ENCODE measurements at places on chromosomes 7 and 10.

GRCh38 chr10:36003688-36004087 lies 361.6 kb upstream of the FZD8 start:
- no peak for DNase-seq

DNA sequence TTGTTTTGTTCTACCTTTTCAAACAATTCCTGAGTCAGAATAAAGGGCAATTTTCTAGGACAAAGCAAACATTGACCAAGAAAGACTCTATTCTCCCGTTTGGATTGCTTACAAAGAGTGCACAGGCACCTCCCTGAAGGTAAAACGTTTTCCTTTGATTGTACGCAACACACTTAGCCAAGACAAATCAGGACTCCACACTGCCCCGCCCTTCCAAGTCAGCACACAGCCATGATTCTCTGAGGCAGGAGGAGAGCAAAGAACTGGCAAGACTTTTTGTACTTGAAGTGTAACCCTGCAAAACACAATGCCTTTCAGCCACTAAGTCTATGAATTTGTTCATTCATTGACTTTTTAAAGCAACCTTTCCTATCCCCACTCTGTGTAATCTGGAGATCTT lies 85.0 kb upstream of the FAM180A start:
- DNase-seq, result no peak

- DNase-seq, result no peak
Measured at GRCh38 chr10:75950997-75951589, 519.7 kb downstream of the LRMDA start.

DNA sequence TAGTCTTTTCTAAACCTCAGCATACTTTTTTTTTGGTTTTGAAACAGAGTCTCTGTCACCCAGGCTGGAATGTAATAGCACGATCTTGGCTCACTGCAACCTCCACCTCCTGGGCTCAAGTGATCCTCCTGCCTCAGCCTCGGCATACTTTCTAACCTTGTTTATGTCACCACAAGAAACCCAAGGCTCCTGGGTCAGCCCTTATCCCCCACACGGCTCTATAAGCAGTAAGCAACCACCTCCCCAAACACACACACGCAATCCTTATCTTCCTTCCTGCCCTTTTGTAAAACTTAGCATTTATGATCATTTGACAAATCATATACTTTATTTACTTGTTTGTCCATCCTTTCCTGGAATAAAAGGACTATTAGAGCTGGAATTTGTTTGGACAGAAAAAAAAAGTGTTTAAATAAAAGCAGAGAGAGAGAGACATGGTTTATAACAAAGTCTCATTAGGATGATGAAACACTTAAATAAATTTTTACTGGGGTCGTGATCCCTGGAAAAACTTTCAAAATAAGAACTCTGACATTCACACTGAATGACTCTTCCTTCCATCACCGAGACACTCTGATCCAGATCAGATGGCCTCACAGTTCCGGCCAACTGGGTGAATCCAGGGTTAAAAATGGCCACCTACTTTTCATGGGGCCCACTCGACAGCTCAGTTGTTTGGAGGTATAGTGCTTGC lies 72.7 kb upstream of the PIK3CG start:
- no peak for DNase-seq

- DNase-seq, result no peak
Measured at GRCh38 chr7:6171532-6172223, 100.7 kb downstream of the CYTH3 start.
